ENCODE measurements at places on chromosomes 16 and 17.

DNA sequence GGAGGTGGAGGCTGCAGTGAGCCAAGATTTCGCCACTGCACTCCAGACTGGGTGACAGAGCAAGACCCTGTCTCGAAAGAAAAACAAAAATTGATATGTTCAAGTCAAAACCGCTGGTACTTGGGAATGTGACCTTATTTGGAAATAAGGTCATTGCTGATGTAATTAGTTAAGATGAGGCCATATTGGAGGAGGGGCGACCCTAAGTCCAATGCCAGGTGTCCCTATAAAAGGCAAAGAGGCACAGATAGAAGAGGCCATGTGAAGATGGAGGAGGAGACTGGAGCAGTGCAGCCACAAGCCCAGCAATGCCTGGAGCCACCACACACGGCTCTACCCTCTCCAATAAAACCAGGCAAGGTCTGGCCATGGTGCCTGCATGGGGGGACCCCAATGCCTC lies 50.8 kb upstream of the JPH3 start:
- DNase-seq: no peak

GRCh38 chr17:74325743-74326379 lies at the start of gene KIF19:
Gene KIF19 (plus strand): TSS chr17:74326226. CDS start chr17:74326350, 124 bp downstream.
- peak; percentile 56 for DNase-seq

GRCh38 chr17:60573236-60574051 lies 26.5 kb upstream of the PPM1D start:
- DNase-seq: no peak

DNA sequence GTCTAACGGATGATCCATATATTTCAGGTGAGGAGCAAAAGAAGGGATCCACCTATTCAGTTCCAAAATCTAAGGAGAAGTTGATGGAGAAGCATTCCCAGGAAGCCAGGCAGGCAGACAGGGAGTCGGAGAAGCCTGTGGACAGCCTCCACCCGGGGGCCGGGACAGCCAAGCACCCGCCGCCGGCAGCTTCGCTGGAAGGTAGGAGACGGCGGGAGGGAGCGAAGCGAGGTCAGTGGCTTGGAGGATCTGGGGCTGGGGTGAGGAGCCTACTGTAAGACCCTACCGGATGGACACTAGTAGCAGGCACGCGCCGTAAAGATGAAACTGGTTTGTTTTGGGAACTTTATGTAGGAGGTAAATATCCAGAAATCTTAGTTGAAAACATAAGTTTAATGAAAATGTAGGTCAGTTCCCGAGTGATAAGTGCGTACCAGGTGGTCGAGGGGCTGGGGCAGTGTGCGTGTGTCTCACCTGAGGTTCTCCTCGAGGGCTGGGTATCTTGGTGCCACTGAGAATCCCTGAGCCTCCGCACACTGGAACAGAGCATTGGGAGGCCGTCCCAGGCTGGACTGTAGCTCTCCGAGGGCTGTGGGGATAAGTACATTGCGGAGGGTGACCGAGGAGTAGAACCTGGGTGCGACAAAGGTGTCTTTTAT lies 714 bp downstream of the SPATA33 start:
- no peak for DNase-seq

DNA sequence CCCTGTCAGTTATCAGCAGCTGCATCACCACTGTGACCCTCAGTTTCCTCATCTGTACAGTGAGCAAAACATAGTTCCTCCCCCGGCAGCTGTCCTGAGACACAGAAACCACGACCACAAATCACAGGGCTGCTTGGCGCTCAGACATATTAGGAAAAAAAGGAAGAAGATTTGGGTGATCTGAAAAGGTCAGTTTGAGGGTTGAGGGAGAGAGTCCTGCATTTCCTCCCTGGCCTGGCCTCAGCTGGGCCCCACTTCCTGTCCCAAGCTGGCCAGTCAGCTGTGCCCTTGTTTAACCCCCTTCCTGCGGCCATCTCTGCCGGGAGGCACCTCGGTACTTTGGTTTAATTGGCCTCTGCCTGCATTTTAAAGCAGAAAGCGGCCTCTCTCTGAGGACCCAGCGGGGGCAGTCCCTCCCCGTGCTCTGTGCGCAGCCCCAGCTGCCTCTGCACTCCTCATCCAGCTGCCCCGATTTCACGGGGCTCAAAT lies 24.0 kb upstream of the CIBAR2 start:
- no peak for DNase-seq

DNA sequence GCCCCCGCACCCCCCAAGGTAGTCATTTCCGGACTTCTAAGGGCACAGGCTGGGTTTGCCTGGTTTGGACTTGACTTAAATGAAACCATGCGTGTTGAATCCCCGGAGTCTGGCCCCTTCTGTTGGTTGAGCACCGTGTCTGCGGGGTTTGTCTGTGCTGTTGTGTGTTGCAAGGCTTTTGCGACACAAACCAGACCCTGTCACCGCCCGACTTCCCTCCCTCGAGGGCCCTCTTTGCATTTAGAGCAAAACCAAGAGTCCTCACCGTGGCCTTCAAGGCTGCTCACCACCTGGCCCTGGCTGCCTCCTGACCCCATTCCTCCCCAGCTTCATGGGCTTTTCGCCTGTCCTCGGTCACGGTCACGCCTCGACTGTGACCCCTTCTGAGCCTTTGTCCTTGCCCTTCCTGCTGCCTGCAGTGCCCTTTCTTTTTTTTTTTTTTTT lies 7.4 kb downstream of the CRISPLD2 start:
- DNase-seq: no peak

DNA sequence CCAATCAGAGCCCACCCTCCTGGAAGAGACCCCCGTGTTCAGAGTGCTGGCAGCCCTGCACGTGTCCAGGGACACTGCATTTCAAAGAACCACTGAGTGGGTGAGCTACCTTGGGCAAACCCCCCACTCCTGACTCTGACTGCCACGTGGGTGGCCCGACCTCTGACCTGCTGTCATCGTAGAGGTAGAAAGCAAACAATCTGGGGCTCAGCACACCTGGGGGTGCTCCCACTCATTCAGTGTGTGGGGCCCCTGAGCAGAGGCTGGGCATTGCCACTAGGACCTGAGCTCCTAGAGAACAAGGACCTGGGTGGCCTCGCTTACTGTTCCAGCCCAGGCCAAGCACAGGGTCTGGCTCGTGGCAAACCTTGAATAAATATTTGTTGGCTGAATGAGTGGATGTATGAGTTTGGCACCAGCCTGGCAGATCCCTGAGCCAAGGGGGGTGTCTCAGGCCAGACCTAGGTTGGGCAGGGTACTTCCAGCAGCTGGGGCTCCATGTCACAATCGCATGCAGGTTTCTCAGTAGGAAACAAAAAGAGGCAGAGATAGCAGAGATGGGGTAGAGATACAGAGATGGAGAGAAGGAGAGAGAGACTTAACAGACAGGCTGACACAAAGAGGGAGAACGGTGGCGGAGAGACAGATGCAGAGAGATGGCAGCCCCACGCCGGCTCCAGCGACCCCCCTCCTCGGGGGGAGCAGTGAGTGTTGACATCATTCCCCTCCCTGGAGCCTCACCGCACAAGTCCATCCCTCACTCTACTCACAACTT lies 5.4 kb upstream of the DRC7 start:
- DNase-seq: no peak

DNA sequence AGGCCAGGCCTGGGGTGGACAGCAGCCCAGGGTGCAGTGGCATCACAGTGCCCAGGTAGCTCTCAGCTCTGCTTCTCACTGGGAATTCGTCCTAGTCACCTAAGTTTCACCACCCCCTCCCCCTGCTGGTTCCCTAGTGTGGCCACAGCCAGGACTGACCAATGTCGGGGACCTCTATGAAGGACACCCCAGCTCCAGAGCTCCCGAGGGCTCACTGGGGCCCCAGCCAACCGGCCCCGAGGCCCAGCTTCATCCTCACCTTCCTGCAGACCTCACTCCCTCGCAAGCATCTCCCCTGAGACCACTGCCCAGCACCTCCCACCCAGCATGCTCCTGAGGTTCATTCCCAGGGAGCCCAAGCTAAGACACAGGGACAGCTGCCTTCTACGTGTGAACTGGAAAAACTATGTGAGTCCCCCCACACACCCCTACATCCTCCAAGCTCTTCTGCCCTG lies 4.9 kb downstream of the SPPL2C start:
- DNase-seq: no peak

DNA sequence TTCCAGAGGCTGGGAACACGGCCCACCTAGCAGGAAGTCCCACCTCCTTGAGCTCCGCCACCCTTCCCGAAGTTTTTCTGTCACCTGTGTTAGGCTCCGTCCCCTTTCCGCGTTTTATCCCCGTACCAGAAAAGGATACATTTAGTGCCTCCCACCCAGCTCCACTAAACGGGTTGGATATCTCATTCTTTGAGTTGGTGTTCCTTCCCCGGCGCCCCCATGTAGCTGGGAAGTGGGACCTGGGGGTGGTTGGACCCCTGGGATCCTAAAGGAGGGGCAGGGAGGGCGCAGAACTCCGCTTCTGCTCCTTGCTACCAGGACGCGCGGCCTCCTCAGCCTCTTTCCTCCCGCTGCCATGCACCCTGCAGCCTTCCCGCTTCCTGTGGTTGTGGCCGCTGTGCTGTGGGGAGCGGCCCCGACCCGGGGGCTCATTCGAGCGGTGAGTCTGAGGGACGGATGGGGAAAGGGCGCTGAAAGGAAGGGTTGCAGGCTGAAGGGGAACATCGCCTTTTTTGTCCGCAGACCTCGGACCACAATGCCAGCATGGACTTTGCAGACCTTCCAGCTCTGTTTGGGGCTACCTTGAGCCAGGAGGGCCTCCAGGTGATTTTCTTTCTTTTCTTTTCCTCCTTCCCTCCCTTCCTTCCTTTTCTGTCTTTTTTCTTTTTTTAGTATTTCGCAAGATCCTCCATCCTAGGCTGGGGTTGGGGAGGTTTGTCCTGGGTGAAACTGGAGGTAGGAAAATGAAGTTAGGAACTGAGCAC lies 669 bp downstream of the RNF167 start:
- peak; percentile 77 for DNase-seq

DNA sequence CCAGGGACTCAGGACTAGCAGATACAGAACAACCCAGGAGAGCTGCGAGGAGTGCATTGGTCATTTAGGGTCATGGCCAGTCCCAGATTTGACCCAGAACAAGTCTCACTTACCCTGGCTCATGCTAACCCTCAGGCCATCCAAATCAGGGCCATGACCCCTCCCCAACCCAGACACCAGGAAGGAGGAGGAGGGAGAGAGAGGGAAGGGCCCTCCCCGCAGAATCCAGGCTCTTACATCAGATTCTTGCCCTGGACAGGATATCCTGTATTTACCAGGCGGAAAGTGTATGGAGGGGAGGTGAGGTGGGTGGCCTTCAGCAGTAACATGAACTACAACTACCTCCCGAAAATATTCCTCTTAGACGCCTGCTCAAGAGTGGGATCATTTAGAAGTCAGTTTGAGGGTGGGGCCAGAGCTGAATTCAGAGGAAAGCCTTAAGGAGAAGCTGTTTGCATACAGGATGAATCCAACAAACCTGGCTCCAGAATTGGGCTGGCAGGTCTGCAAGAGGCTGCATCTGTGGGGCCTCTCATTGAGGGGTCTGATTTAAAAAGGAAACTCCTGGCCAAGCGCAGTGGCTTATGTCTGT lies 2.1 kb downstream of the VAT1 start:
- DNase-seq: no peak

- DNase-seq: no peak
Measured at GRCh38 chr17:7897773-7898172, 9.2 kb downstream of the CHD3 start.

GRCh38 chr16:794853-795466 lies 5.6 kb downstream of the GNG13 start:
- no peak for DNase-seq

- DNase-seq: no peak
Measured at GRCh38 chr17:33944412-33944811, 310.7 kb upstream of the CCL2 start.

- no peak for DNase-seq
Measured at GRCh38 chr17:32520104-32520701, 33.4 kb downstream of the CDK5R1 start.

DNA sequence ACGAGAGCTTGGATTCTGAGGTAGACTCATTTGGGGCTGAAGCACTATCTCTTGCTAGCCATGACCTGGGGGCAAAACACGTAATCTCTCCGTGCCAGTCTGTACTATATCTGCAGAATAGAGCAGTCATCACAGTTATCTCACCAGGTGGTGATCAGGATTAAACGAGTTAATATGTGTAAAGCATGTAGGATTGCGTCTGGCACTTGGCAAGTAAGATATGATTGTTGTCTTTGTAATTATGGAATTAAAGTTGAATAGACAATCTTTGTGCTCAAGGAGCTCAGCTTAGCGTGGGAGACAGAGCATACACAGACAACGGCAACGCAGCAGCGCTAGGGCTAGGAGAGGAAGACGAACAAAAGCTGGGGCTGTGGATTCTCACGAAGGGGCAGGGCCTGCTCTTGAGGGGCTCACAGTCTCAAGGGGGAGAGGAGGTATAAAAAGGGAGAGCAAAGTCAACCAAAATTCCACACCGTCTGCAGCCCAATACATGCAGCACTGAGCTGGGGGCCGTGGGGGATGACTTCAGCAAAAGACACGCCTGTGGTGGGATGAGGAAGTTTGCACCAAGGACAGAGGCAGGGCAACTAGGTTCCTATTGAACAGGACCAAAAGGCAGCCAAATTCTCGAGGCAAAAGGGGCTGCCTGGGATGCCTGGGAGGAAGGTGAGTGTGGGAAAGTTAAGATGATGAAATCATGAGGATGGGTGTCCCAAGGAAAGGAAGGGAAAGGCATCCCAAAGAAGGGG lies 68.6 kb downstream of the SDK2 start:
- DNase-seq: no peak

DNA sequence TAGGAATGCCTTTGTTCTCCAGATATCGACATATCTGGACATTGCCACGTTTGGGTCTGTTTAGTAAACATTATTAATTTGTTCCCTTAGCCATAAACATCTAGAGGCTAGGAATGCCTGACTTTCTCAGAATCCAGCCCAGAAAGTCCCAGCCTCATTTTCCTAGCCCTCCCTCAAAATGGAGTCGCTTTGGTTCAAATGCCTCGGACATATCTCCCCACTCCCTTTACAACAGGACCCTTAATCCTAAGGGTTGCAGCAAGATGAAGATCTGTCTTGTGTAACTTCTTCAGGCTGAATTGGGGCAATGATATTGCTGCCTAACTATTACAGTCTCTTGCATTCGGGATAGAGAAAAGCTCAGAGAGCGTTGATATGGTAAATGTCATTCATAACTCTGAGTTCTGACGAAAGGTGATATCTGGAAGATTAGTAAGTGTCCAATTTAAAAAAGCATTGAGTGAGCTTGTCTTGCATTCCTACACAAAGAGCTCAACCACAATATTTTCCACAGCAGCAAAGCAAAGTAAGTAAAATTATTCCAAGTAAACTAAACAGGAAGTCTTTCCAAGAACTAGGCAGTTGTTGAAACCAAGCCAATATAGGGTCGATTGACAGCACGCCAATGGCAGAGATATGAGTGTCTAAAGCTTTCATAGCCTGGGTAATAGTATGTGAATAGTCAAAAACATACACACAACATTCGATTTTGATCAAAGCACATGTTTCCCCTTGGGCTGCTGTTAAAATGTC lies 46.0 kb upstream of the ARL4D start:
- DNase-seq: no peak

GRCh38 chr16:88722784-88723506 lies 16.6 kb downstream of the CTU2 start:
- DNase-seq: no peak

- DNase-seq: no peak
Measured at GRCh38 chr16:86836503-86837129, 258.3 kb downstream of the FOXL1 start.

- no peak for DNase-seq
Measured at GRCh38 chr17:57463103-57463885, 207.0 kb downstream of the MSI2 start.

GRCh38 chr16:73050201-73051099 lies 2.5 kb upstream of the ZFHX3 start:
- no peak for DNase-seq
